OCI-LY7 (cell line): ENCODE measurements at places on chromosomes 2 and 18.
A peak's percentile ranks its signal among the peaks of the same experiment; 100 is the strongest.

DNA sequence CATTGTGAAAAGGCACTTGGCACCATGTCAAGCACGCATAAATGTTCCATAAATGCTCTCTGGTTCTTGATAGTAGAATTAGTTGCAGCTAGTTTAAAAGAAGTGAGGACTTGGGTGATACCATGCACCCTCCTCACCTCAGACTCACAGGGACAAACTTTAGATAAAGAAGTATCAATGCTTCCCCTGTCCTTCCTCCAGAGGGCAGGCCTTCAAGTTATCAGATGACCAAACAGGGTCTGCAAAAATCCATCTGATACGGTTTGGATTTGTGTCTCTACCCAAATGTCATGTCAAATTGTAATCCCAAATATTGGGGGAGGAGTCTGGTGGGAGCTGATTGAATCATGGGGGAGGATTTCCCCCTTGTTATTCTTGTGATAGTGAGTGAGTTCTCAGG is 54.1 kb downstream of the C1QL2 start:
- DNase-seq = no peak

DNA sequence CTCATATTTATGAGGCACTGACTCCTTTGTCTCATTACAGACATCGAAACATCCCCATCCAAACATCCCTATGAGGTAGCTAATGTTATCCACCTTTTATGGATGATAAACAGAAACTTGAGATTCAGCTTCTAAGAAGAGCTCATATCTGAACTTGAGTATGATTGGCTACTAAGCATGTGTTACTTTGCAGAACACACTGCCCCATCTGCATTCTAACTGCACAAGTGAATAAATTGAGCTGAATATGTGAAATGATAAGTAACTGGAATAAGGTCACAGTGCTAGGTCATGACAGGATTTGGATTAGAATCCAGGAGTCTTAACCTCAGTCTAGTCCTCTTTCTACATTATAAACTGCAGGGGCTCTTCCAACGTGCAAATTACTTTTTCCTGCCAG is 172.7 kb downstream of the SETBP1 start:
- DNase-seq = no peak

GRCh38 chr2:180010701-180011100 is 3.6 kb upstream of the CWC22 start:
- peak; percentile 19 for DNase-seq

- no peak for DNase-seq
These were observed 116.7 kb downstream of the PID1 start for GRCh38 chr2:229154381-229154780.

DNA sequence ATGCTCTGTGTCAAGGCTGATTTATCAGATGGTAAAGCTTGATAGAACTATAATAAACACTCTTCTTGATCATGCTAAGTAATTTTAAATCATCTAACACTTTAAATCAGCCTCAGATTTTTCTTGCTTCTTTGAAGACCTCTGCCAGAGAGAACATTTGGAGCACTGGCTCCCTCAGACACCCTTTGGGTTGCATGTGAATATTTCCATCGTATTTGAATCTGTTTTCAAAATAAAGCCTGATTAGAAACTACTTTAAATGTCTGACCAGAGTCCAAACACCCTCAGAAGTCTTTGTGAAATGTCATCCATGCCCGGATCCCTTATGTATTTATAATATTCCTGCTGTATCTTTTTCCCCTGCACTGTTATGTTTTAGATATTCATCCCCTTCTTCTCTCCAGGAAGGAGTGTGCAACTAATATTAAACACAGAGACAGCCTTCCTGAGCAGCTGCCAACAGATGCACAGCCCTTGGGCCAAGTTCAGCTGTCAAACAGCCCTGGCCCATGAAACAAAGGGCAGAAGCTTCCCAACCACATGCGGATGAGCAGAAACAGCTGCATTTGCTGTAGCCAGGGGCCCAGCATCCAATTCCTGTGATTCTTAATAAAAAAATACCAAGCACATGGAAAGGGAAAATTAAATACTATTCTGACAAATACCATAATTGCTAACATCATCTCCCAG is 46.5 kb downstream of the DPP10 start:
- no peak for DNase-seq

GRCh38 chr2:30768708-30769480 is 38.4 kb downstream of the CAPN13 start:
- no peak for DNase-seq

DNA sequence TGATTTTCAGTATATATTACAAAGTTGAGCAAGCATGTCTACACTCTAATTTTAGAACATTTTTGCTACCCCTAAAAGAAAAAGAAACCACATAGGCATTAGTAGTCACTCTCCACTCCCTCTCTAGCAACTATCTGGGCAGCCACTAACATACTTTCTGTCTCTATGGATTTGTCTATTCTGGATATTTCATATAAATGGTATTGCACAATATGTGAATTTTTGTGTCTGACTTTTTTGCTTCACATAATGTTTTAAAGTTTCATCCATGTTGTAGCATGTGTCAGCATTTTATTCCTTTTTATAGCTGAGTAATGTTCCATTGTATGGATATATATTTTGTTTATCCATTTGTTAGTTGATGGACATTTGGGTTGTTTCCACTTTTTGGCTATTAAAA is 232.5 kb upstream of the CTAGE1 start:
- DNase-seq = no peak

DNA sequence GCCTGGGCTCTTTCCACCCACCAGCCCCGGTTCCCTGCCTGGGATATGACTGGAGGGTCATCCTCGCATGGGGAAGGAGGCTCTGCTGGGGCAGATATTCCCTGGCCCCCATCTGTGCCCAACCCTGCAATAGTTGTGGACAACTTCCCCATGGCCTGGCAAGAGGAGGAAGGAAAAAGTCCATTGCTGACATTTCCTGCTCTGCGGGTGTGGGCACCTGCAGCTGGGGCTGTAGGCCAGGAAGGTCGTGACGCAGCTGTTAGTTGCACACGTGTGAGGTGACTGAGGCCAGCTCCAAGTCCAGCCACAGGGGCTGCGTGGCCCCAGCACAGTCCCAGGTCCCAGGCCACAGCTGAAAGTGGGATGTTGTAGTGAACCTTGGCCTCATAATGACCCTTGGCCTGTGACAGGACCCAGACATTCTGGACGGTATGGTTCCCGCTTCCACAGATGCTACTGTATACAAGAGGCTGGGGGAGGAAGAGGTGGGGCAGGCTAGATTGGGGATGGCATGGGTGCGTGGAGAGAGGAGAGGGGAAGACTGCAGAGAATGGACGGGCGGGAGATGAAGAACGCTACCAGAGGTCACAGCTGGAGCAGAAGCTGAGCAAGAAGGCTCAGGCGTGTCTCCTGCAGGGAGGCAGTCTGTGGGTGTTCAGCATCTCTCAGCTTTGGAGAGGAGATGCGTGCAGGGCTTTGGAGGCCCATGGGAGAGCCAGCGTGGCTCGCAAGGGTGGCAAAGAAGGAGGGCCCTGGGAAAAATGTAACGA is 22.1 kb downstream of the OTOF start:
- no peak for DNase-seq

DNA sequence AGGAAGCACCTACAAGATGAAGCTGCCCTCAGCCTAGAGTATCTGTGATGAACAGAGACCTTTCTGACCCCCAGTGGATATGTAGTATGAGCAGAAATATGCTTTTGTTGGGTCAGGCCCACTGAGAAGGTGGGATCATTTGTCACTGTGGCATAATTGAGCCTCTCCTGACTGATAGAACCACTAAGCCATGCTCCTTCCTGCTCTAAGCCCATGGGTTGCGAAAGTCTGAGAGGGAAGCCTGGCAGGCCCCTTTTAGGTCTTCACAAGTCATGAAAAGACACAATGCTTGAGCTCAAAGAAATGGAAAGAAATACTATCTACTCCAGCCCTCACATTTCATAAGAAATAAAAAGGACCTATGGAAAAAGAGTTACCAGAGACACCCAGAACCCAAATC is 127.7 kb downstream of the TNS1 start:
- DNase-seq = no peak

DNA sequence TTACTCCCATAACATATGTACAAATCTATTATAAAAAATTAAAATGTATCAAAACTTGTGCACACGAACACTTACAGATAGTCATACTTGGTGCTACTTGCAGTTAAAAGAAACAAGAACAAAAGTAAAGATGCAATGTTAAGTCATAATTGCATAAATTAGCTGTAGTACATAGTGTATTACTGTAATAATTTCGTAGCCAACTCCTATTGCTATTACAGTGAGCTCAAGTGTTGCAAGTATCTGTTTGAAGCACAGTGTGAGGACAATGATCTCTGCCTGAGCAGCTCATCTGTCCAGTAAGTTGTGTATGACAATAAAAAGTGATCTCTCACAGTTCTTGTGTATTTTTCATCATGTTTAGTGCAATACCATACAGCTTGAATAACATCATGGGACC is 7.5 kb upstream of the SERPINB13 start:
- no peak for DNase-seq
